Breast epithelium (tissue), 4 donors: ENCODE measurements at places on chromosomes 2 and 18.
A peak's percentile ranks its signal among the peaks of the same experiment; 100 is the strongest.

DNA sequence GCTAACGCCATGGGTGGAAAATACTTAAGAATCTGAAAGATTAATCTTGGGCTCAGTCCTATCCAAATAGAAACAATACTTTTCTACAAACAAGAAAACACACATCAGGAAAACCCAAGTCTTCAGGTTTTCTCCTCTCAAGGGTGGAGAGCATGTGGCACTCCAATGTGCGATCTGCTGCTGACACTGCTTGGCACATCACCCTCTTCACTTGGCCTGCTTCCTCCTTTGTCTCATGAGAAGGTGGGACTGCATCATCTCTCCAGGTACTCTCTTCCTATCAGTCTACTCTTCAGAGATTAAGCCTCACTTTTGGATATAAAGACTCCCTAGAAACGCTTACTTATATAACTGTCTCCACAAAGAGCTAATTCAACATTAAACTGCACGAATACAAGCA, 26.4 kb downstream of the HDLBP start:
- H3K4me3 ChIP-seq = no peak overlapping the region
- H3K27me3 ChIP-seq = no peaks in the 10 kb centered on the region
- H3K27ac ChIP-seq = no peak overlapping the region
- no peaks in the 10 kb centered on the region for H3K36me3 ChIP-seq

DNA sequence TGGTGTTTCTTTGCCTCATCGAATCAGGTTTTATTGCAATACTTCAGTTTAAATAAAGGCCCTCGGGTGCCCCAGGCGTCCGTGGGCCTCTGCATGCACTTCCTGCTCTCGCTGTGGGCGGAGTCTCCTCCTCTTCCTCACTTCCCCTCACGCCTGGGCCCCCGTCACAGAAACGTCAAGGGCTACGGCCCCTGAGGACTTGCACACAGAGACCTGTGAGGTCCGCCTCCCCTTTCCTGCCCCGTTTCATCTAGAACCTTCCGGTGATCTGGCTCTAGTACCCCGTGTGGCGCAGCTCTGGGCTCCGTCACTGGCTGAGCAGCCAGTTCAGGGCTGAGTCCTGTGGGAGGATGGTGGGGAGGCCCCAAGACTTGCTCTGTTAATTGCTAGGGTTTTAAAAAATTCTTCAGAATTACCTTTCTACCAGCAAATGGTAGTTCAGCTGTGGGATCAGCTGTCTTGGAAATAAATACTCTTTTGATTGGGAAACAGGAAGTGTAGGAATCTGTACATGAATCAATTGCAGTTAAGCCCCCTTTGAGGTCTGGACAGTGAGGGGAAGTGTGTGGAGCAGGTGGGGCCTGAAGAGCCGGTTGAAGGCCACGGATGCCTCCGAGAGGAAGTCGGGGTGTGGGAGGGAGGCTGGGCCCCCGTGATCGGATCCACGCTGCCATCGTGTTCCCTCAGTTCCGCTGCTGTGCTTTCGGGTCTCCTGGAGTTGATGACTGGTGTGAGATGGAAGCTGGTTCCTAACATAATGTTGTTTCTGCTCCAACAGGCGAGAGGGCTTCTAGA, 10.2 kb downstream of the NFATC1 start:
- no peak overlapping the region for H3K4me3 ChIP-seq
- no peak for DNase-seq
- H3K27ac ChIP-seq = peak overlapping the region; percentile 25
- no peaks in the 10 kb centered on the region for H3K27me3 ChIP-seq
- H3K36me3 ChIP-seq = no peaks in the 10 kb centered on the region

DNA sequence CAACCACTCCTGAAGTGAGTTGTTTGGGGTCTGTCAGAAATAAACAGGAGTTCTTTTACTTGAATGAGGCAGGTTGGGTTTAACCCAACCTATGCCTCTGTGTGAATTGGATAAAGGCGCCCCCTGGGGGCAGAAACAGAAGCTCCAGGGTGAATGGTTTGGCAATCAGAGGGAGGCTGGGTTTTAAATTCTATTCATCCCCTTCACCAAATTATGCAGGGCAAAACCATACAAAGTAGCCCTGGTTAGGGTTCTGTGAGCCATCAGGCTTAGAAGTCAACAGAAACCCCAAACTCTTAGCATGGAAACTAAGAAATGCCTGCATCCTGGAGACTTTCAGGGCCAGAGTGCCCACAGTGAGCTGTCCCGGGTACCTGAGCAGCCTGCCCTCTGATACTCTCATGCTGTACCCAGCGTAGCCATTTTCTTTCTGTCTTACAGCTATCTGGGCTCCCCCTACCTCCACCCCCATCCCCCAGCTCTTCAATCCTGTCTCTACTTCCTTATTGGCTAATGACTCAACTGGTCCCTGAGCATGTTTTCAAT, 241.5 kb downstream of the ICOS start:
- no peaks in the 10 kb centered on the region for H3K27me3 ChIP-seq
- no peak overlapping the region for H3K4me3 ChIP-seq
- no peaks in the 10 kb centered on the region for H3K36me3 ChIP-seq
- no peaks in the 10 kb centered on the region for H3K4me1 ChIP-seq

- H3K27ac ChIP-seq = no peak overlapping the region
- no peak for DNase-seq
- H3K27me3 ChIP-seq = no peaks in the 10 kb centered on the region
- H3K36me3 ChIP-seq = no peaks in the 10 kb centered on the region
Measured at GRCh38 chr2:101162561-101163330, 11.6 kb upstream of the TBC1D8 start.
